ENCODE measurements at places on chromosomes 5 and 9.

- DNase-seq = no peak
Measured at GRCh38 chr5:151931260-151931659, 6.6 kb upstream of the GLRA1 start.

- DNase-seq = no peak
Measured at GRCh38 chr9:129458663-129459546, 162.0 kb downstream of the C9orf50 start.

DNA sequence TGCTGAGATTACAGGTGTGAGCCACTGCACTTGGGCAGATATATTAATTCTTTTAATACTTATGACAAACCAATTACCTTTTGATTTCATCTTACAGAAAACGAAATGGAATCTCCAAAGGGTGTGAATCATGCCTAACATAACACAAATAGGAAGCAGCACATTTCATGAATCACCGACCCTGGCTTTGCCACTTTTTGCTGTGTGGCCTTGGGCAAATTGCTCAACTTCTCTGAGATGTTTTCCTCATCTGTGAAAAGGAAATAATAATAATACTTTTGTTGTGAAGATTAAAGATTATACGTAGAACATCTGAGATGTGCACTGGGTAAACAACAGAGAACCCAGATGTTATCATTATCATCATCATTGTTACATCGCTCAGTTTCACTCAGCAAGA, 50.7 kb upstream of the FREM1 start:
- DNase-seq = no peak

GRCh38 chr5:173290477-173291131, 37.6 kb downstream of the STC2 start:
- DNase-seq = no peak

DNA sequence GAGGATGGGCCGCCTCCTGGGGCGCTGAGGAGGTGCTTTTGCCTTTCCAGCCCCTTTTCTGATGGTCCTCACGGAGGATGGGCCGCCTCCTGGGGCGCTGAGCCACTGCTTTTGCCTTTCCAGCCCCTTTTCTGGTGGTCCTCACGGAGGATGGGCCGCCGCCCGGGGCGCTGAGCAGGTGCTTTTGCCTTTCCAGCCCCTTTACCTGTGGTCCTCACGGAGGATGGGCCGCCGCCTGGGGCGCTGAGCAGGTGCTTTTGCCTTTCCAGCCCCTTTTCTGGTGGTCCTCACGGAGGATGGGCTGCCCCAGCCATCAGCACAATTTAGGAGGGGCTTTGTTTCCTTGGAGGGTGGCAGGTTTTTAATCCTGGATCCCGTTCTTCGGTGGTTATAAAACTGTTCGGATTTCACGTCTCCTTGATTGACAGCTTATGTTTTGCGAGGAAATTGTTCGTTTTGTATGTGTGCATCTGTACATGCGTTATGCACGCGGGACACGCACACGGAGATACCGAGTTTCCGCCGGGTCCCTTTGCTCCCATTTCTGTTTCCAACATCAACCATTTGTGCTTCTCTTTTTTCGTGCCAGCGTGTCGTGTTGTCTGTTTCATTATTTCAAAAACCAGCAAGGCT, 34.7 kb upstream of the SLC9A3 start:
- DNase-seq = no peak

GRCh38 chr5:143495110-143495509, 91.6 kb upstream of the NR3C1 start:
- no peak for DNase-seq

GRCh38 chr5:143105216-143105905, 298.1 kb downstream of the NR3C1 start:
- DNase-seq = no peak

DNA sequence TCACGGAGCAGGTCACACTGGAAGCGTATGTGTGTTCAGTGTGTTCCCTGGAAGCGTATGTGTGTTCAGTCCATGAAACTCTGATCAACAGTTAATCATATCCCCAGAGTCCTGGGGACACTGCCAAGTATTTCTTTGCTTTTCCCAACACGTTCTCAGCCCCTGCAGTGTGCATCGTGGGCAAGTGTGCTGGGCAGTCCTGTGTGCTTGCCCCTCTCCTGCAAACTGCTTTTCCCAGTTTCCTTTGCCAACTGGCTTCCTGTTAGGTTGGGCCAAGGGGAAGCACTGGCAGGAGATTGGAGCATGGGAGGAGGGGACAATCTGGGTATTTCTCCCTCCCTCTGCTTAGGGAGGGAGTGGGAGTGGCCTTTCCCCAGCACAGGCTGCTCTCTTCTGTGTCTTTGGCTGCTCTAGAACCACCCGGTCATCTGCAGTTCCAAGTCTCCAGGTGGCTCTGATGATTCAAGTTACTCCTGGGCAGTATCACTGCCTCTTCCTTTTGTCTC, 36.8 kb upstream of the NEK6 start:
- DNase-seq = no peak

- DNase-seq = no peak
Measured at GRCh38 chr9:117545846-117546245, 131.0 kb upstream of the ASTN2 start.

DNA sequence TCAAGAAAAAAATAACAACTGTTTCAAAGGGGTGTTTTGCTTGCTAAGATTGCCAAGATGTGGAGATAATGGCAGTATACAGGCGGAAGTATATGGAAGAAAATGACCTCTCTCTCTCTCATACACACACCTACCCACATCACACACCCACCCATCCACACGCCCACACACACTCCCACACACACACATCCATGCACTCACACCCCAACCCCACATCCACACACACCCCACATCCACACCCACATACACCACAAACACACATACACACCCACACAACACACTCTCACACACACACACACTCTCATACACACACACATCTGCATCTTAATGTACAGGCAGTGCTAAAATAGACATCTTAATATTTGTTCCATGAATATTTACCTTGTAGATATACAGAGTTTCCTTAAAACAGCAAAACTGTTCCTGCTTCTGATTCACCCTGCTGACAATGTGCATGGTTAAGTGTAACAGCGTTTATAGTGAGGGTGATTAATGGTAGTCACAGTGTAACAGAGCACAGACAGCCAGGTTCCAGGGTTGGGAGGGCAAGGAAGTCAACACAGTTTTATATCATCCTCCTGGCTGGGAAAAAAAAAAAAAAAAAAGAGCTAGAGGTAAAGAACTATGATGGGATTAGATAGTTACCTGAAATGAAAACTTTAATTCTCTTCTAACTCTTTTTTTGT, 8.3 kb downstream of the BHMT2 start:
- no peak for DNase-seq

- no peak for DNase-seq
Measured at GRCh38 chr5:181120306-181120705, 10.7 kb downstream of the OR2V1 start.

GRCh38 chr5:67133776-67134175, 62.8 kb downstream of the CD180 start:
- no peak for DNase-seq

GRCh38 chr9:14325147-14325546, 11.2 kb upstream of the NFIB start:
- DNase-seq = no peak

DNA sequence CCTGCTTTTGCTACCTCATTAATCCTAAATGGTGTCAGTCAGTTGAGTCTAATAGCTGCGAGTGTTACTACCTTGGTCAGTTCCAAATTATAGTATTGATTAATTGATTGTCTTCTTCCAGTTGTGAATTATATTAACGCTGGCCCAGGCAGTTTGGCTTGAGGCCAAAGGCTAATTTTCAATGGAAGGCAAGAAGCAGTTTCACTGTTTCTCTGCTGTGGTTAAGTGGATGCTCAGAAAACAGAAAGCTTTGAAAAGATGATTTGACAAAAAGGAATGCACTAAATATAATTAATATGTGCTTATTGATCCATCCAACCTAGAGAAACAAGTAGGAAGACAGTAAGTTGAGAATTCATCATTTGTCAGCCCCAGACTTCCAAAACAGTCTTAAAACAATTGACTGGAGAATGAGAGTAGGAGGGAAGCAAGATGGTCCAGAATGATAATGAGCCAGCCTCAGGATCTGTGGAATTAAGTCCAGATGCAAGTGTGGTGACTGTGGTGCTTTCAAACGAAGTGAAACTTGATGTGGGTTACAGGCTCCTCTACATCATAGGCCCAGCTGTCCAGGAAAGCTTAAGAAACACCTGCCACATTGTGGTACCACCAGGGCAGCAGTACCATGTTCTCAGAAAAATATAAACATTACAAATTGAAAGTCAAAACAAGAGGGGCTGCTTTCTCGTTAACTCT, 1371.0 kb upstream of the DMAC1 start:
- no peak for DNase-seq

DNA sequence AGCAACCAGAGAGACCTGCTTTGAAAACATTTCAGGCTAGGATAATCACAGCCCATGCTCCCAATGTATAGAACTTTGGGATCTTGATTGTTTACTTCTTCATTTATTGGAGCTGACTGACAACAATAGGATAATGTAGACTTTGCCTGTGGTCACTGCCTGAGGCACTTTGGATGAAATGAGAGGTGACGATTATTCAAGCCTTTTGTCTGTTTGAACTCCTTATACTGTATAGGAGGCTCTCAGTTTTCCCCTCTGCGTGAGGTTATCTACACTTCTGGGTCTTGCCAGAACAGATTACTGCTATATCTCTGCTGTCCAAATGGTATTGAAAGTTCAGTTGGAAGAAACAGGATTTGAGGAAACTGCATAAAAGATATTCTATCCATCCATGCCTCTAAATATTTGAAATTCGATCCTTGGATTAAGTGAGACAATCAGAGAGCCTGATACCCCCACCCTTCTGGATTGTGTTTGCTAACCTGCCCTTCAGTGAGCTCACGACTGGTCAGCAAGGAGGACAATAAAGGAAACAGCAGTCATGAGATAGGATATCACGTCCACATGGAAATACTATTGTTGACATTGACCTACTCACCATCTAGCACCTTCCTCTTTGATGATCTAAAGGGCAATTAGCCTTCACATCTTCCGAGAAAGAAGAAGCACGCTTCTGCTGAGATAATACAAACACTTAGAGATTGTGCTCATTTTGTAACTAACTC, 98.1 kb downstream of the DOCK8 start:
- DNase-seq = no peak

- no peak for DNase-seq
Measured at GRCh38 chr9:14849296-14849695, 60.9 kb downstream of the FREM1 start.

GRCh38 chr9:98504298-98505282, 204.1 kb downstream of the GABBR2 start:
- DNase-seq = no peak

DNA sequence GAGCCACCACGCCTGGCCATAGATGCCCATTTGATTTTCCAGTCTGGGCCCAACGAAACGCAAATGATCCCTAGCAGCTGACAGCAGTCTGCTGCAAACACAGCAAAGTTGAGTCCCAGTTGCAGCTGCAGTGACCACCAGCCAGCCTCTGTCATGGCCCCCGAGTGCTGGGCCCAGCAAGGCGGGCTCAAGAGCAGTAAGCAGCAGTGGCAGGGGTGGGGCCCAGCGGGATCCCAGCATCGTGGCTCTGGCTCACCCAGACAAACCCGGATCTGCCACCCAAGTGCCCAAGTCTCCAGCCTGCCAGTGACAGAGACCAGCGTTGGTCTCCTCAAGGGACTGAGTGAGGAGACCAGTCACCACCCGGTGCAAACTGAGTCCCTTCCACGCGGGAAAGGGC, 6.9 kb upstream of the LTC4S start:
- DNase-seq = no peak

DNA sequence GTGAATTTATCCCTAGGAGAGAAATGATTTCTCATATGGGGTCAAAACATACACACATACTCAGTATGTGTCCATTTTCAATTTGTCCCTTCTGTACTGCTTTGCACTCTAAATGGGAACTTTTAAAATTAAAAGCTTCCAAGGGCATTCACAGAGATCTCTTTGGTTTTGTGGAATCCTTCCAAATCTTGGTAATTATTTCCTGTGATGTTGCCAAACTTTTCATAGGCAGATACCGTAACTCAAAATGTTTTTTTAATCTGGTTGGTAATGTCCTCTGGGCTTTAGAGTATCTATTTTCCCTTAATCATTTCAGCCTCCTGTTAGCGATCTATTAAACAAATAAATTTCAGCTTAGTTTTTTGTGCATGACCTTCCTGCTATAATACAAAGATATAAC, 282.4 kb downstream of the ARHGEF28 start:
- DNase-seq = no peak

GRCh38 chr5:90014420-90014819, 395.1 kb downstream of the CETN3 start:
- DNase-seq = no peak

GRCh38 chr9:26956860-26957233, 635 bp downstream of the IFT74 start:
- no peak for DNase-seq

- DNase-seq = no peak
Measured at GRCh38 chr5:93006915-93007314, 574.1 kb downstream of the NR2F1-AS1 start.

- DNase-seq = no peak
Measured at GRCh38 chr9:128128836-128129590, 1.5 kb upstream of the PTGES2 start.

DNA sequence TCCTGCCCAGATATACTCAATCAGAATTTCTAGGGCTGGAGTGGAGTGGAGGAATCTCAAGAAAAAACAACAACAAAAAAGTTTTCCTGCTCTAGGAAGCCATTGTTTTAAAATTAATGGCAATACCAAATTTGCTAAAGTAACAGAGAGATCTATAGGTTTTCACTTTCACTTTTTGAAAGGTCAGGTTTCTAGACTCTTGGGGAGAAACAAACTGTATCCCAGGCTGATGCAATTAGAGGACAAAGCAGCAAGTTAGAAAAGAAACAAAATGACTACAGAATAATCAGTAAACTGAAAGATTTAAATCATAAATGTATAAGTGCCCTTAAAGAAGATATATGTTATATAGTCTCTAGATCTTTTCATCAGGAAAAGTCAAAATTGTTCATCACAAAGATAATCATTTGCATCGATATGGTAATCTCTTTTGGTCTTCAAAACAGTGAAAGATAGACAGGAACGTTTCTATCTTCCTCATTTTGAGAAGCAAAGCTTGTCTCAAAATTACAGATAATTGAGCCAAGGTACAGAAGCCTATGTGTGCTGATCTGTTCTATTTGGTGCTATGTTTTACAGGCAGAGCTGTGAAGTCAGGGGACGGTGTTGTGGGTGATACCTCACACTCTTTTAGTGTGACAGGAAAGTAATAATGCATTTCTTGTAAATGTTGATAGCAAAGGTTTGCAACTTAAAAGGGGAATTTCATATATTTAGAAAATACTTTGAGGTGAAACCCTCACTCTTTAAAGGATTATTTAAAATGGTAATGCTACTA, 1746.6 kb upstream of the C9orf72 start:
- no peak for DNase-seq

- no peak for DNase-seq
Measured at GRCh38 chr5:2685651-2686272, 65.7 kb downstream of the IRX2 start.

- no peak for DNase-seq
Measured at GRCh38 chr5:35202319-35203111, 27.8 kb downstream of the PRLR start.

GRCh38 chr9:73042155-73042554, 89.3 kb upstream of the ALDH1A1 start:
- DNase-seq = no peak

DNA sequence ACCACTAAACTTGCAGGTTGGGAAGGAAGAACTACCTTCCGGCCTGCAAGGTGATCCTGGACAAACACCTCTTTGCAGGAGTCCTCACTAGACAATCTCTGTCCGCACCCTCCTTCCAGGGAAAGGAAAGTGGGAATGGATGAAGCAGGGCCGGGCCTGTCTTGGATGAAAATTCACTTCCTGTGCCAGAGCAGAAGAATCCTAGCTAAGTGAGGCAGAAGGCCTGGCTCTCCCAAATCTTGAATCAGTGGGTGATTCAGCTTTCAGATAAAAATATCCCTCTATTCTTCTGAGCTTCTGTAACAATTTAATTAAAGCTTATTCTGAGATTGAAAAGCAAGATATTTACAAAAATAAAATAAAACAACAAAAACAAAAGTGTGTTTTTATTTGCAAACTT, 281.9 kb upstream of the TLE4 start:
- no peak for DNase-seq

Measured in activated T-helper 1 cell treated with anti-CD3 and anti-CD28 coated beads, Interleukin-2, amount 50 U/mL, for 16 hours (primary cell).